ENCODE measurements at places on chromosomes 6 and 20.

GRCh38 chr6:142332393-142333098 lies 30.7 kb downstream of the ADGRG6 start:
- no peak for DNase-seq

DNA sequence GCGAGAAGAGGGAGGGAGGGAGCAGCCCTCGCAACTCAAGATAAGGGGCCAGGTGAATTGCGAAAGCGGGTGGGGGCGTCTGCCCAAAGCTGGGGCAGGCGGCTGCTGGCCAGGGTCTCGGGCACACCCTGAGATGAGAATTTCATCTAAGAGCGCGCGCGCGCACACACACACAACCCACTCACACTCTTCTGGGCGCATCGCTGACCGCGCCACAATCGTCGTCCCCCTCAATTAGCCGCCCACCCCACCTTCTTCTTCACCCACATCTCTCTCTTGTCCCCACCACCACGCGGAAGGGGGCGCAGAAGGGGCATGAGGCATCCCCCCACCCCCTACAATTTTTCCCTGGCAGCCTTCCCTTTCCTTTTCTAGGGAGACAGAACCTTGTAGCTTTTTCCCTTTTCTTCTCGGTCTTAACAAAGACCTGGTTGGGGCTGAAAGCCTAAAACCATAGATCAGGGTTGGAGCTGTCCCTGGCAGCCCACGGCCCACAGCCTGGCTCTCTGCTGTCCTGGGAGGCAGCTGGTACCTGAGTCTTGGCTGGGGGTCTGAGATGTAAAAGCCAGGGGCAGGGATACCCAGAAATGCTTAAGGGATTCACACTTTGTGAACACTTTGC lies 737 bp upstream of the PTPRT start:
- peak; percentile 12 for DNase-seq

DNA sequence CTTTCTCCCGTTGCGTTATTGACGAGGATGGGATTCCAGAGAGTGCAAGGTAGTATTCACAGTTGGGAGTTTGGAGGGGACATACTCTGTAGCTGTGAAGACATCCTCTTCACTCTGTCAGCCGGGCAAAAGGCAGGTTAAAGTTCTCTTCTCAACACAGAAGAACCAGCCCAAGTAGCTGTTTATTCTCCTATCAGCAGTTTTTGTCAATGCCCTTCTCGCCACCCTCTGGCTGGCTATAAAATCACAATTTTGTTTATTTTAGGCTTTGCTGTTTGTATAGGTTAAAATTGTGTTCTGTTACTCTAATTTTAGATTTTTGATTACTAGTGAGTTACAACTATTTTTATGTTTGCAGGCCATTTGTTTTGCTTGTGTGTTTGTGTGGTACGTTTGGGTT lies 37.9 kb upstream of the MAS1 start:
- no peak for DNase-seq

- no peak for DNase-seq
Measured at GRCh38 chr6:5045416-5045815, 39.7 kb upstream of the PPP1R3G start.

DNA sequence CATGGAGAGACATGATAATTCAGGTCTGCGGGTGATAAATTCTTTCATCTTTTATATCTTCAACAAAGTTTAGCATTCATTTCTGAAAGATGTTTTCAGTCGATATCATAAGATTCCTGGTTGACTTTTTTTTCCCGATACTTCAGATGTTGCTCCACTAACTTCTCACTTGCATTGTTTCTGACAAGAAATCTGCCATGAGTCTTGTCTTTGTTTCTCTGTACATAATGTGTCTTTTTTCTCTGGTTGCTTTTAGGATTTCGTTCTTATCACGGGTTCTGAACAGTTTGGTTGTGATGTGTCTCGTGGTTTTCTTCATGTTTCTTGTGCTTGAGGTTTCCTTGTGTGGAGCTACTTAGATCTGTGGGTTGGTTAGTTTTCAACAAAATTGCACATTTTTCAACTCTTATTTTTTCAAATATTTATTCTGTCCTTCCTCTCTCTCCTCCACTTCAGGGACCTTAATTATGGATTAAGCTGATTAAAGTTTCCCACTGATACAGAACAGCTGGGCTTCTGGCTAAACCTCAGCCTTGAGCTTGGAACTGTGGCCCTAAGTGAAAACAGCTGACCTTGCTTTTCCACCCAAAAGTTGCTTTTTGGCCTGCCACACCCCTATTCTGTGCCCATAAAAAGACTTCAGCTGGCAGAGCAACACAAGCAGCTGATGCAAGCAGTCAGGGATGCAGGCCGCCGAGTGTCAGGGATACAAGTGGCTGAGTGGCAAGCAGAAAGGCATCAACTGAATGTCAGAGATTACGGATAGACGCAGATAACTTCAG lies 97.9 kb upstream of the SNX9 start:
- no peak for DNase-seq

DNA sequence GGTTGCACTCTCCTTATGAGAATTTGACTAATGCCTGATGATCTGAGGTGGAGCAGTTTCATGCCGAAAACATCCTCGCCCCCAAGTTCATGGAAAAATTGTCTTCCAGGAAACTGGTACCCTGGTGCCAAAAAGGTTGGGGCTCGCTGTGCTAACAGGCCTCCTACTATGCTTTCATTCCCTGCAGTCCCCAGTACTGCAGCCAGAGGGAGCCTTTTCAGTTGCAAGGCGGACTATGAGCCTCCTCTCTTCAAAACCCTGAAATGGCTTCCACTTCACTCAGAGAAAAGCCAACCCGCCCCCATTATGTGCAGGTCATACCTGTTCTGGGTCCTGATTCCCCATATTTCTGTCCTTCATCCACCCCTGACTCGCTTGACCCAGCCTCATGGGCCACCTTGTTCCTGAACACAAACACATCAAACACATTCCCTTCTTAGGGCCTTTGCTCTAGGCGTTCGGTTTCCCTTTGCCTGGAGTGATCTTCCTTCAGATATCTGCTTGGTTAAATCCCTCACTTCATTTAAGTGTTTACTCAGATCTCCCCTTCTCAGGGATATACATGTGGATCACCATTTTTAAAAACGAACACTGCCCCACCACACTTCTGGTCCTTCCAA lies 173.7 kb downstream of the PHACTR1 start:
- no peak for DNase-seq

GRCh38 chr6:146593986-146594385 lies 4.8 kb upstream of the ADGB start:
- DNase-seq, result no peak

DNA sequence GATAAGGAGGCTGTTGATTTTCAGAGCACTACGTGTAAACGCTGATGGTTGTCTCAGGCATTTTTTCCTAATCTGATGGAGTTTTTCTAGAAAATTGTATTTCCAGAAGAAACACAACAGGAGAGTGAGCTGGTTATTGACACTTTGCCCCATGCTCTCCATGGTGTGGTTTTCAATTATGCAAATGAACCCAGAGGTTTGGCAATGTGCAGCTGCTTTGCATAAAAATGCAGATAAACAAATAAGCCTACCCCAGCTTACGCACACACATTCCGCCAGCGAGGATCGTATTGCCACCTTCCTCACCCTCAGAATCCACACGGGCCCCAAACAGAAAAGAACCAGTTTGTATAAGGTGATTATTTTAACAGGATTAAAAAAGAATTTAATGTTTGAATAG lies 45.1 kb upstream of the FRMD1 start:
- no peak for DNase-seq

DNA sequence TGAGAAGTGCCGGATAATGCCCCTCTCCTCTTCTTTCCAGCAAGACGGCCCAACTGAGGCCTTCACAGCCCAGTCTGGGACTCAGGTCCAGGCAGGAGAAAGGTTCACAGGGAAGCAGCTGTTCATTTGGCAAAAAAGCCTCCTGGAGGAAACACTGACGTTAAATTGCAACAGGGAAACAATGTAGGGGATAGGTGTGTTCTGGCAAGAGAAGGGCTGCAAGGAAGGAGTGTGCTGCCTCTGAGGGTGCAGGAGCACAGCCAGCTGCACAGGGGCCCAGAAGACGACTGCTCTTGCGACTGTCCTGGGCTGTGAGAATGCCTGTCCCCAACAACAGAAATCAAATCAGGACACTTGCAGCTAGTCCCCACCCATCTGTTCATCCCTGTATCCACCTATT lies 70.6 kb upstream of the PMEPA1 start:
- DNase-seq, result no peak

DNA sequence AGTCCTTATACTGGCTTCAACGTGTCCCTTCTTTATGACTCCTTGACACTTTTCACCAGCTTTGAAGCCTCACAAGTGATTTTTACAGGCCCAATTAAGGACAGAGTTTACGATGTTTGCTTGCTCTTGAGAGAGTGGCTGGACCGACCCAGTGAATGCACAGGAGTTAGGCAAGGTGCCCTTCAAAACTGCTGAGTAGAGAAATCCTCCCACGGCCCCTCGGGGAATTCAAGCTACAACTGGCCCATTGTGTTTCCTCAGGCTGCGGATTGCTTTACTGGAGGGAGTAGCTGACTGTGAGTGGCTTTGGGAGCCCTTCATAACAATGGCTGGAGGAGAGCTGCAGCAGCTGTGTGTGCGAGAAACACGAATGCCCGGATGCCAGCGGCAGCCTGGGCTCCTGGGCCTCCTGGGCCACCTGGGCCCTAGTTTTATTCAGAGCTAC lies 50.0 kb downstream of the SGK1 start:
- peak; percentile 37 for DNase-seq

- no peak for DNase-seq
Measured at GRCh38 chr6:6516666-6517458, 71.7 kb upstream of the LY86 start.

DNA sequence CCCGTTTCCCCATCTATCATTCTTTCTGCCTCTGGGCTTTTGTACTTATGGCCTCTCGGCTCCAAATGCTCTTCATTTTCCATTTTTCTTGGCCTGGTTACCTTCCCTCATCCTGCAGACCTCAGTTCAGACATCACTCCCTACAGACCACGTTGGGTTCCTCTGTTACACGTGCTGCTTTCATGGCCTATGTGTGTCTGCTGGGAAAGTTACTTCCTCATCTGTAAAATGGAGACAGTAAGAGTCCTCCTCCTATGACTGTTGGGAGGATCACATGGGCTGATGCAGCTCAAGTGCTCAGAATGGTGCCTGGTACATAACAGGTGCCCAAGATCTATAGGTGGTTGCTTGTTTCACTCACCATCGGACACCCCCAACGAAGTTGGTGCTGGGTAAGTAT lies 13.5 kb downstream of the KCNK17 start:
- DNase-seq, result no peak

- DNase-seq, result no peak
Measured at GRCh38 chr6:80488190-80488589, 381.7 kb downstream of the BCKDHB start.

- DNase-seq, result no peak
Measured at GRCh38 chr6:88869263-88870020, 94.0 kb downstream of the RNGTT start.

- no peak for DNase-seq
Measured at GRCh38 chr20:37943033-37943432, 40.1 kb downstream of the VSTM2L start.

GRCh38 chr6:138817799-138818198 lies 21.9 kb downstream of the ECT2L start:
- no peak for DNase-seq

DNA sequence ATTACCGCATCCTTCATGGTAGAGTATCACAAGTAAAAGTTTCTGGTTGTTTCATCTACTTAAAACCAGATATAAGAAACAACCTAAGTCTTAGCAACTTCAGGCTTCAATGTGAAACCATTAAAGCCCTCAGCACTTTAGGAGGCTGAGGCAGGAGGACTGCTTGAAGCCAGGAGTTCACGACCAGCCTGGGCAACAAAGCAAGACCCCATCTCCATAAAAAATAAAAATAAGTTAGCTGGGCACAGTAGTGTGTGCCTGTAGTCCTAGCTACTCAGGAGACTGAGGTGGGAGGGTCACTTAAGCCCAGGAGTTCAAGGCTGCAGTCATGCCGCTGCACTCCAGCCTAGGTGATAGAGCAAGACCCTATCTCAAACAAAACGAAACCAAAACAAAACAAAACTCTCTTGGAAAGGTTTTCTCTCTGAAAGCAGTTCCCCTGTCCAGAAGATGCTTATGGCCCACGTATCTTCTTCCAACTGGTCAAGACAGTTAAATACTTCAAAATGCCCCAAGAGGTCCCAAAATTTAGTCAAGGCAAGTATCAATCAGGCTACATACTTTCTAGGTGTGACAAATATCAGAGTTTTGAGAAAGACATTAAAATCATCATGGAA lies 9.9 kb downstream of the TAF11 start:
- DNase-seq, result no peak

GRCh38 chr6:44022671-44023352 lies 104.4 kb downstream of the MRPL14 start:
- no peak for DNase-seq

- no peak for DNase-seq
Measured at GRCh38 chr6:6796818-6797217, 208.3 kb downstream of the LY86 start.

DNA sequence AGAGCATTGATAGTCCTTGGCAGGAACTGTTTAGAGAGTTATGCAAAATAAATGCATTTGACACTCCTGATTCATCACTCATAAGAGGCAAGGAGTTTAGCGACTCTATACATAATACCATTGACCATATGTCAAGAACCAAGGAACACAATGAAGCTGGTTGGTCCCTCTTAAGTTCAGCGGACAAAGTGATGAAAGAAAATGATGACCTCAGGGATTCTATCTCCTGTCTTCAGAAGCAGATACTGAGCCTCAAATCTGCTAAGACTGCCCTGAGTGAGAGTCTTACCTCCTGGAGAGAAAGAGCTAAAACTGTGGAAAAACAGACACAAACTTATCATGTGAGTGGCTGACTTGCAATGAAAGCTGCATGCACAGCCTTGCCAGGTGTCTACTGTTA lies 9.5 kb upstream of the NKAIN2 start:
- no peak for DNase-seq

DNA sequence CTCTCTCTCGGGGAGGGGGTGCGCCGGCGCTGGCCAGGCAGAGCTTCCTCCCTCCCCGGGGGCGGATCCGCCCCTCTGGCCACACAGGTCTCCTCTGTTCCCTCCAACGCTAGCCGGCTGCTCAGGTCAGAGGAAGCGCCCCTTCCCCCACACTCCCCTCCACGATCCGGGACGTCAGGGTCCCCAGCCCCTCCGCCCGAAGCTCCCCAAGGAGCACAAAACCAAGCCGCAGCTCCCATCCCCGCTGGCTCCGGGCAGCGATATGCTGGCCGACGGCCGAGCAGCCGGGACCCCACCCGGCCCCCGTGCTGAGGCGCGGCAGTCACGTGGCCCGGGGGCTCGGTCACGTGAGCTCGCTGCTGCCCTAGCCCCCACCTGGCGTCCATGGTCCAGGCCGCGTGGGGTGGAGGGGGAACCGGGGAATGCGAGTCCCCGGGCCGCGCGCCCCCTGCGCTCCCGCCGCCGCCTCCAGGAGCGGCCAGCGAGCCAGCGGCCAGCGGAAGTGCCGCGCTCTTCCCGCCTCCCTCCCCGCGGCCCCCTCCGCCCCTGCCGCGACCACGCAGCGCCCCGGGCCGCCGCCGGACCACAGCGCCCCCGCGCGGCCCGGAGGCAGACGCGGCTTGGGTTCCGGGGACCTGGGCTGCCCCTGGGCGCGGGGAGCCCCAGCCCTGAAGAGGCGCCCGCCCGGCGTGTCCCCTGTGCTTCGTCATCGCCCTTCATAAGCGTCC lies at the start of gene SLC35B2:
SLC35B2 (minus strand) TSS at position 504 of the 728 bp plus-strand sequence; CDS start at position 386, 118 bp downstream.
- peak; percentile 50 for DNase-seq

GRCh38 chr6:168562576-168563151 lies 121.7 kb downstream of the SMOC2 start:
- DNase-seq, result no peak

GRCh38 chr20:4070323-4071177 lies 55.2 kb upstream of the RNF24 start:
- no peak for DNase-seq

- DNase-seq, result no peak
Measured at GRCh38 chr6:69868252-69868804, 2.0 kb downstream of the COL19A1 start.
